ENCODE measurements at places on chromosomes 3 and 15.
A peak's percentile ranks its signal among the peaks of the same experiment; 100 is the strongest.

DNA sequence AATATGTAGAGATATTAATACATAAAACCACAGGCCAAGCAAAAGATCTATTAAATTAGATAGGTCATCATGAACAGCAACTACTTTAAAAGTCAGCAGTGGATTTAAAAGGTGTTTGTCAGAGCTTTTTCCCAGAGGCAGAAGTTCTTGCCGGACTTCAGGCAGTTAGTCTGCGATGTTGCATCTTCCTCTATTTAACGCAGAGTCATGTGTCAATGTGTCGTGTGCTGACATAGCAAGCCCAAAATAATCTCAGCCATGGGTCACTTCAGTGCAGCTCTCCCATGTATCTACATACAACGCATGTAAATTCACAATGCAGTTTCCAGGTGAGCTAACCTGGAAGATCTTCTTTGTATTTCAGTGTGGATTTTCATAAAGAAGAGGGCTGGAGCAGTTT lies 8.0 kb upstream of the TMEM212 start:
- DNase-seq = no peak

- DNase-seq = no peak
Observed at GRCh38 chr3:9803494-9803893, 6.6 kb upstream of the TTLL3 start.

DNA sequence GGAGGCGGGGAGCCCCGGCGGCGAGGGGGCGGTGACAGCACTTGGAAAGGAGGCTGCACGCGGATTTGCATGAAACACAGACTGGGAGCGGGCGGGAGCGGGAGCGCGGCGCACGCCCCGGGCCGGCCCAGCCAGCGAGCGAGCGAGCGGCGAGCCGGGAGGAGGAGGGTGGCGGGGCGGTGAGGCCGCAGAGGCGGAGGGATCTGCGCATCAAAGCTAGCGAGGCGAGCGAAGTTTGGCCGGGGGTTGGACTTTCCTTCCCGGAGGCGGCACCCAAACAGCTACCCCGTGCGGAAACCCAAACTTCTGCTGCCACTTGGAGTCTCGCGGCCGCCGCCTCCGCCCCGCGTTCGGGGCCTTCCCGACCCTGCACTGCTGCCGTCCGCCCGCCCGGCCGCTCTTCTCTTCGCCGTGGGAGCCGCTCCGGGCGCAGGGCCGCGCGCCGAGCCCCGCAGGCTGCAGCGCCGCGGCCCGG lies at the start of gene SMAD3:
Gene SMAD3 (plus strand): TSS at position 72 of the 475 bp plus-strand sequence. CDS start 553 bp downstream, outside the sequence.
- peak; percentile 80 for DNase-seq

DNA sequence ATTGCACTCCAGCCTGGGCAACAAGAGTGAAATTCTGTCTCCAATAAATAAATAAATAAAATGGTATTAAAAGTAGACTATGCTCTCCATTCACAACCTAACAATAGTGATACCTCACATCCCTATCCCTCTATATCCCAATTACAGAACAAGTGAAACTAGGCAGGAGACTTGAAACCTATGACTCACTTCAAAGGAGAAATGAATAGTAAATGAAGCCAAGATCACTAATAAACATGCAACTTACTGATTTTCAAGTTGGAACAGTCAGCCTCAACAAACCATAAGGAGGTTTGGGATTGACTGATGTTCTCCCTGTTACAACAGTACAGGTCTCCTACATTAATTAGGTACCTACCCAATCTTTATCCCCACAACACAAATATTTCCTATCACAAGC lies 103.4 kb downstream of the GSK3B start:
- no peak for DNase-seq
